ENCODE measurements at places on chromosomes 6 and 20. TPM values are rescaled to one million over a fixed set of nuclear protein-coding genes. Genes with fewer than 3 reads are reported as not detected.

The C2 gene
- 38.7 TPM for total RNA-seq

The SUMO4 gene
- total RNA-seq: 1.9 TPM

The PXDC1 gene
- total RNA-seq: 28.9 TPM

- H3K4me1 ChIP-seq: no peaks in the 10 kb centered on the region
- H3K36me3 ChIP-seq: no peaks in the 10 kb centered on the region
- no peak overlapping the region for H3K4me3 ChIP-seq
- no peak overlapping the region for H3K27ac ChIP-seq
Observed at GRCh38 chr6:153108315-153108714, 22.8 kb downstream of the RGS17 start.

GRCh38 chr6:56220078-56220477, 27.3 kb downstream of the COL21A1 start:
- no peak overlapping the region for H3K27ac ChIP-seq
- H3K4me3 ChIP-seq: no peak overlapping the region
- H3K36me3 ChIP-seq: no peaks in the 10 kb centered on the region
- no peaks in the 10 kb centered on the region for H3K4me1 ChIP-seq

- no peaks in the 10 kb centered on the region for H3K36me3 ChIP-seq
- no peaks in the 10 kb centered on the region for H3K27me3 ChIP-seq
- no peak overlapping the region for H3K4me3 ChIP-seq
- no peak for DNase-seq
- no peaks in the 10 kb centered on the region for H3K4me1 ChIP-seq
Observed at GRCh38 chr6:106913111-106913510, 61.4 kb downstream of the CD24 start.

GRCh38 chr6:21079468-21080048, 514.0 kb upstream of the SOX4 start:
- no peaks in the 10 kb centered on the region for H3K36me3 ChIP-seq
- no peak for DNase-seq
- no peak overlapping the region for H3K27ac ChIP-seq
- H3K4me3 ChIP-seq: no peak overlapping the region
- no peaks in the 10 kb centered on the region for H3K27me3 ChIP-seq
- no peaks in the 10 kb centered on the region for H3K4me1 ChIP-seq

GRCh38 chr20:62916703-62917476, 9.4 kb downstream of the DIDO1 start:
- H3K4me1 ChIP-seq: no peaks in the 10 kb centered on the region
- no peak overlapping the region for H3K4me3 ChIP-seq
- no peaks in the 10 kb centered on the region for H3K27me3 ChIP-seq
- no peak for DNase-seq
- H3K36me3 ChIP-seq: no peaks in the 10 kb centered on the region
- no peak overlapping the region for H3K27ac ChIP-seq

- DNase-seq: no peak
- no peaks in the 10 kb centered on the region for H3K36me3 ChIP-seq
- no peaks in the 10 kb centered on the region for H3K27me3 ChIP-seq
- H3K27ac ChIP-seq: no peak overlapping the region
Observed at GRCh38 chr6:124438546-124439065, 523.6 kb upstream of the RNF217 start.

DNA sequence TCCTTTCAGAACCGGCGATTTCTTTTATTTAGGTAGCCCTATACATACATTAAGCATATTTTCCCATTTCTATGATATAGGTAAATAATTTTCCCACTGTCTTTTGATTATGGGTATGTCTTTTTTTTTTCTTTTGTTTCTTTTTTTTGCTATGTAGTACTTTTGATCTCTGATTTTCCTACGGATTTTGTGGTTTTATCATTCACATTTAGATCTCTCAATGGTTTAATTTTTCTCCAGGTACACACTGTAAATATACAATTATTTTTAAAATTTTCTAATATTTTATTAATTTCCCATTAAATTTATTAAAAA, 436 bp upstream of the ZNF337 start:
- H3K36me3 ChIP-seq: no peaks in the 10 kb centered on the region
- peak overlapping the region; percentile 90 for H3K4me3 ChIP-seq
- H3K27me3 ChIP-seq: no peaks in the 10 kb centered on the region
- DNase-seq: no peak
- no peak overlapping the region for H3K27ac ChIP-seq
- no peaks in the 10 kb centered on the region for H3K4me1 ChIP-seq

All from kidney (tissue), 22 donors.